COR-L47 (cell line): ENCODE measurements at places on chromosomes 5 and 9.

DNA sequence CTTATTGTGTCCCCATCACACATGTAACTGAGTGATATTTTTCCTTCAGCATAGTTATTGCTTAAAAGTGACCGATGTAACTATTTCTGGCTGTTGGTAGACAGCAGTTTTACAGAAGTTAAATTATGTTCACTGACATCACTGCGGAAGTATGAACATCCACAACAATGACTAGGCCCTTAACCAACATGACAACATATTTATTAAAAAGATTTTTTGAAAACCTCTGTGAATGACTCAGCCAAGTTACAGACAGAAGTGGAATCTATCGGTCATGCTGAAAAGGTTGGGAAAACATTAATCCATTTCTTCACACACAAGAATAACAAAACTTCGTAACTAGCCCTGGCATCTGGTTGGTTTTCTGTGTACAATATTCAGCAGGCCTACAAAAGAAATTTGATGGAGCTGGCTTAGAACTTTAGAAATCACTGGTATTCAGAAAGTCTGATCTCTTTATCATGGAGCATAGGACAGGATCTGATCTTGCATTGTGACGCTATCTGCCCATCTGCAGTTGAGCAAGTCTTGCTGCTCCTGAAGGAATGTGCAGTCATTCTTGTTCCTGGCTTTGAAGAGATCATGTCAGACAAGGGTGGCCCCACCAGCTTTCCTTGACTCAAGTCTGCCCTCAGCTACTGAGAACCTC is 6.5 kb downstream of the GLIS3 start:
- no peak for DNase-seq

DNA sequence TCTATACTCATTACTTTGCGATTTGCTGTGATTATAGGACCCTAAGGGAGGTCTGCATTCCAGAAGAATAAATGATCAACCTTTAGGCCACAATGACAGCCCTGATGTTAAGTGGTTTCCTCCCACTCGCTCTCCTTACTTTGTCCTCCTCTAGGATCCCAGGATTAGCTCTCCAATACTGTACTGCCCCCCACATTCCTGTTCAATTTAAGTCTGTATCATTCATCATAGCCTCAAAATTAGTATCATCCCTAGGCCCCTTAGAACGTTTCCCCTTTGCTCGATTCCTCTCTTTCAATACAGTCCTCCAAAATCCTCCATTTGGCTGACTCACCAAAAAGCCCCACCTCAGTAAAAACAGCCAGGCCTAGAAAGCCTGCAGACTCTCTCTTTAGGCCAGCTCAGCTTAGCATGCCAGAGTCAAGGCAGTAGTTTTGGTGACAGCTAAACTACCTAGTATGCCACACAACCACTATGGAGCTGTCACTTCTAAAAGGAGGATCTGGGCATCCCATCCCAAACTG is 24.4 kb downstream of the RNF145 start:
- no peak for DNase-seq

DNA sequence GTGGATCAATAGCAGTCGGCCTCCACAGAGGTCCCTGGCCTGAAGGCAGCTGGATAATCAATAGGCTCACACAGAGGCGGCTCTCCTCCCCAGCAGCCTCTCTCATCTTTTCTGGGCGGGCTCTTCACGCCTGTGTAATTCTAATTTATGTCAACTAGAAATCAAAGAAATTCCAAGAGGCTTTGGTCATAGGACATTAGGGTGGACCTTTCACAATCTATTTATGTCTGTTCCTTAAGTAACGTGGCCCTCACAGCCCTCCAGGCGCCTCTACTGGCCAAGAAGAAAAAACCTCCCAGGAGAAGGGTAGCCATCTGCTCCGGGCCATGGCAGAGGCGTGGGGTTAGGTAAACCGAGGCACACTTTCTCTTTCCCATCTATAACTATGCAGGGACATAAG is 205.1 kb upstream of the EFNA5 start:
- DNase-seq, result no peak

DNA sequence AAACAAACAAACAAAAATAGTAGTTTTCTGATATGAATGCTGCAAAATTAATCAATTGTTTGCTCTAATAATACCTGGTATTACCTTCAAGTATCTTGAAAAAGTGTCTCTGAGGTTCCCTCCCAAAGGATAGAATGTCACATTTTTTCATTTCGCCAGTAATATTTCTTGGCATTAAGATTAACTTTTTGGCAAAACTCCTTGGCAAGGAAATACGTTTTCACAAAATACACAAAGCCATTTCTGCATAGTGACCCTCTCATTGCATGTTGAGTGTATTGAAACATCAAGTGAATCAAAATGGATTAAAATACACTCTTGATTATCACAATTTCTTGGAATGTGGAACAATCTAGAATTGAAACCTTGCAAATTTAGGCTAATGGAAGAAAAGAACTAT is 230.5 kb downstream of the ATPSCKMT start:
- no peak for DNase-seq

DNA sequence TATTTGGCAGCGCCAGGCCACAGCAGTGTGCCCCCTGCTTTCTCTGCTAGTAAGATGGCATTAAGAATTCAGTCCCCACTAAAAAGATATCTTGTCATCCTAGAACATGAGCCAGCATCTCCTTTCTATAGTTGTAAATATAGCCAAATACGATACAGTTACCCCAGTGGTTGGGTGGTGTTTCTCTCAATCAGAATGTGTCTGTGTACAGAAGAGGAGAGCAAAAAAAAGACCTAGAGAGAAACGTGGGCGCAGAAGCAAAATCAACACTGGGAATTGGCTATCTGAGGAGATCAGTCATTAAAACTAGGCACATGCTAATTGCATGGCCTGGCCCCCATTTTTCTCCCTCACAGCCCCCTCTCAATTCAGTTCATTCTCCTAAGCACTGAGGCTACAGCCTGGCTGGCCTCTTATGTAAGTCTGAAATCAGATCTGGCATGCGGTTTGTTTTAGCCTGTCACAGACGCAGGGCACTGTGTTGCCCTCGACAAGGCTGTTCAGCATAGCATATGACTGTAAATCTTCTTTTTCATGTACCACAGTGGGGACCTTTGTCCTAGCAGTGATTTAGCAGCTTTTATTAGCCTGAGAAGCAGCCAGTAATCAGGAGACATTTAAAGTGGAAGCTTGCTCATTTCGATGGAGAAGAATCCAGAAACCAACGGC is 57.8 kb downstream of the RORB start:
- DNase-seq, result no peak

DNA sequence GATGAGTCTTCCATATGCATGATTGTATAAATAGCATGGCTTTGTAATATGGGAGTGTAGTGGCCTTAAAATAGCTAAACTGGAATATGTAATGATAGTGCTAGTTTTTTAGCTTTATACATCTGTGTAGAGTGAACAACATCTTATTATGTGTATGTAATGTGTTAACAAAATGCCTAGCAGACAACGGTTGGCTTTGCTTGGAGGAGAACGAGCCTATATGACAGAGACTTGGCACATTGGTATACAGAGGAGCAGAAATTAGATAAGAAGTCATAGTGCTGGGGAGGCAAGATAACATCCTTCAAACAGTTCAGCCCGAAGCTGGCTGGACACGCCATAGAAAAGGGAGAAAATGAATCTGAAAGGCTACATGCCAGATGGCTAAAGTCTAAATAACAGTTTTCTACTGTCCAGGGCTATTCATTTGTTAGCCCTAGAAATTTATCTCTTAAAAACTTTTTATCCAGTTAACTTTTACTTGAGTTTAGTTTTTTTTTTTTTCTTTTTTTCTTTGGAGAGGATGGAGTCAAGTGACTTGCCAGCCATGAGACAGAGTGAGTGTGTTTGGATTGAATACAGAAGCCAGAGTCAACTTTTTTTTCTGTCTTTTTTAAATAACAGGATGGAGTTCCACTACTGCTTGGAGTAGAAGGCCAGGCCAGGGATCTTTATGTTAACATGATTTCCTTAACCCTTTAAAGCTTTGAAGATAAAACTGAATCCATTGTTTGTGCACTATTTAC is 214.4 kb upstream of the ACTBL2 start:
- DNase-seq, result no peak

- DNase-seq, result no peak
These were observed 602.6 kb downstream of the TLR4 start for GRCh38 chr9:118306801-118307200.

- no peak for DNase-seq
These were observed 715 bp upstream of the C5orf34 start for GRCh38 chr5:43515678-43516048.

GRCh38 chr9:113293285-113293878 is 9.8 kb downstream of the RNF183 start:
- DNase-seq, result no peak

GRCh38 chr5:128532776-128533175 is 5.3 kb downstream of the FBN2 start:
- DNase-seq, result no peak

DNA sequence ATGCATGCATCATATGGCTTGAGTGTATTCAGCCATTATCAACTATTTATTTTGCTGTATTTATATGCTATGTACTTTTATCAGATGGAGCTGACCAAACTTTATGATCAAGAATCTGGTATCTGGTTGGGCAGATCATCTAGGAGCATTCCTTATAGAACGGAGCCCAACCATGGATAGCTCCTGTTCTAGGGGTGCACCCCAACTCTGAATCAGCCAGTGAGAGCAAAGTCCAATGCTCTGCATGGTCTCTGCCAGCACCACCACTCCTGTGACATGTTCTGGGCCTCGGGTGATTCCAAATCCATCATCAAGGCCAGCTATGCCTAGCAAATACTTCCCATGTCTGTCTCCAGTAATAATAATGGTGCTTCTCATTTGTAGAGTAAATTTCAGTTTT is 517.5 kb downstream of the AGTPBP1 start:
- no peak for DNase-seq

DNA sequence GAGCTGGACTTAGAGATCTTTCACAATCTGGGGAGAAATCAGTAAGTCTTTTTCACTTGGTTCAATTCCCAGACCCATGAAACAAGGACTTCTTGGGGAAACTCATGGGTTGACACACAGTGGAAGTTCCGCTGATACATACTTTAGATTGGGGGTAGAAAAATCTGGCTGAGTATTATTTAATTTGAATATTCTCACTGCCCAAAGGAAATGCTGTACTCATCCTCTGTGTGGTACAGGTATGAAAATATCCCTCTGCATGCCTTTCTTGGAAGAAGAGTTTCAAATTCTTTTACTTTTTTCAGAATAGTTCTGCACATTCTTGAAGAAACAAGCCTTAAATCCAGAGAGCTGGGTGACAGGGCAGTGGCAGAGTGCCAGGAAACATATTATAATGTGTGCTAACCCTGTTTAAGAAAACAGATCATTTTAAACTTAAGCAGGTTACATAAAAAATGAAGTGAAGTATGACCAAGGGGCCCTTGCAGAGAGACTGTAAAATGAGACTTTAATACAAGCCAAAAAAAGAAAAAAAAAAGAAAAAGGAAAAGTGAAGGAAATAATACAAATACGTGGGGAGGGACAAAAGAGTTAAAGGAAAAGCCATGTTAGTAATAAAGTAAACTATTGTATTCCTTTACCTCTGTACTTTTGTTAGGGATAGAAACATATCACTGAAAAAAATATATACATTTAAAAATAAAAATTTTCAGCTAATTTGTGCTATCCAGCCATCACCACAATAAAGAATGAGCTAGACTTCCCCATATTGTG is 173.4 kb upstream of the NR3C1 start:
- DNase-seq, result no peak

DNA sequence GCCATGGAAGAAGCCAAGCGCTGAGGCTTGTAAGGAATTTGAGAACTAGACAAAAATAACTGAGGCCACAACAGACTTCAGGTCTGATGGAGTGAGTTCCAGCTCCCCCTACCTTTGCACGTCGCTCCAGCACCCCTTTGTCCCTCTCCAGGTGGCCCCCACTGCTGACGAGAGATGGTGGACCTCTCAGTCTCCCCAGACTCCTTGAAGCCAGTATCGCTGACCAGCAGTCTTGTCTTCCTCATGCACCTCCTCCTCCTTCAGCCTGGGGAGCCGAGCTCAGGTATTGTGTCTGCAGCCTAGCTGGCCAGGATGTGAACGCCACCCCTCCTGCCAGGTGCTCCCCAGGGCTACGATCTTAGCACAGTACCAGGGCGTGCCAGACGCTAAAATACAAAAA is 5.2 kb downstream of the BTNL9 start:
- DNase-seq, result no peak

- no peak for DNase-seq
These were observed 4.4 kb downstream of the IL31RA start for GRCh38 chr5:55855509-55855908.

- DNase-seq, result no peak
These were observed 10.1 kb upstream of the LRRC14B start for GRCh38 chr5:181160-181559.

DNA sequence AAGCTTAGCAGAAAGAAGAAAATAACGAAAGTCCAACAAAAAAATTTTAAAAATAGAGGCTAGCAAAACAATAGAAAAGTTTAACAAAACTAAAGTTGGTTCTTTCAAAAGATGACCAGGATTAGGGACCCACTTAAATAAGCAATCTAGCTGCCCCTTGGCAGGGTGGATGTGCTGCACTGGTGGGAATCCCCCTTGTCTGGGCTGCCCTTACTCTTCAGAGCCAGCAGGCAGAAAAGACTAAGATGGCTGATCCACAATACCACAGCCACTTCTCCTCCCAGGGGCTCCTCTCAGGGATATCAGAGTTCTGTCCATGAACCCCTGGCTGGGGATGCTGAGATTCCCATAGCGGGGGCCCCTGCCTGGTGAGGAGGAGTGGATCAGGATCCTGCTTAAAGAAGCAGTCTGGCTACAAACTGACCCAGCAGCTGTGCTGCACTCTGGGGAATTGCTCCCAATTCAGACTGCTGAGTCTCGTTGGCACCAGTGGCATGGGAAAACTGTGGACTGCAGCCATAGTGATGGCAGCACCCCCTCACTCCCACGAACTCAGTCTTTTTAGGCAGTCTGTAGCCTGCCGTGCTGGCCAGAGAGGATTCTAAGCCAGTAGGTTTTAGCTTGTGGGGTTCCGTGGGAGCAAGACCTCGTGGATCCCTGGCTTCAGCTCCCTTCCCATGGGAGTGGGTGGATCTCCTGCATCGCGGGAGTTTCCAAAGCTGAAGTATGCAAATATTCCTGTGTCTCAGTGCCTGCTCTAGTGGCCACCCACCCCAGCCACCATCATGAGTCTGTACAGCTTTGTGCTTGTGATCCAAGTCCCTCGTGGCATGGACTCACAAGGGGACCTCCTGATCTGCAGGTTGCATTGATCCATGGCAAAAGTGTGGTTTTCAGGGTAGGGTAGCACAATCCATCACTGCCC is 2.9 kb upstream of the INSL6 start:
- DNase-seq, result no peak

GRCh38 chr5:133368916-133369783 is 243.2 kb downstream of the FSTL4 start:
- DNase-seq, result no peak

GRCh38 chr9:37812773-37813379 is 12.3 kb downstream of the DCAF10 start:
- DNase-seq, result no peak
